ENCODE measurements at places on chromosomes 7 and 10.

DNA sequence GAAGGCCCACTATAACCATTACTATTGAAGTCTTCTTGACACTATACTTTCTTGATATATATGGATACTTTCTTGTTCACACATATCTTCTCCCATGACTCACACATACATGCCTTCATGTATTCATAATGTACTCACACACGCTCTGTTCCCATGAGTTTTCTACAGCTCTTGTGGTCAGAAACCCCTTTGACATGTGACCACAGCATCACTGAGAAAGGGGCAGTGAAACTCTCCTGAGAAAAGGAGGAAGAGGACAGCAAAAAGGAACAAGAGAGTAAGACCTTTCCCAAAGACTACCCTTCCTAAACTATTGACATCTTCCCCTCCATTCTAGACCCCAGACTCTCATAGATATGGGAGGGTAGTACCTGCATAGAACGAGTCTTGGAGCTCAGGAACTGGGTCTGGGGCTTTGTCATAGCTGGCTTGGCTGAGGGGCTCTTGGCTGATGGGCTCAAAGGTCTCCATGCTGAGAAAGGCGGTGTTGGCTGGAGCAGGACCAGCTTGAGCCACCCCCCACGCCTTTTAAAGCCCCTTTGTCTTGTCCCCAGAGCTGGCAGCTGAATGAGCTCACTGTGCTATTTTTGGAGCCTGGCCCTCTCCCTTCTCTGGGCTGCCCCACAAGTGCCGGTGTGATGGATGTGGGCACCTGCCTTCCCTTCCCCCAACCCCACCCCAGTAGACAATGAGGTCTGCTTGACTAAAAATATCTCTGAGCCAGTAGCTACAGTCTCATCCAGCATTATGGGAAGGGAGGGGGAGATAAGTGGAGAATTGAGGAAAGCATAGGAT, 5.1 kb downstream of the SYNPO2L start:
- H3K4me3 ChIP-seq, result no peak overlapping the region
- H3K36me3 ChIP-seq, result no peaks in the 10 kb centered on the region
- no peak overlapping the region for H3K27ac ChIP-seq
- no peaks in the 10 kb centered on the region for H3K4me1 ChIP-seq

GRCh38 chr7:66016131-66016461, 34.1 kb upstream of the GUSB start:
- no peaks in the 10 kb centered on the region for H3K4me1 ChIP-seq
- no peaks in the 10 kb centered on the region for H3K36me3 ChIP-seq
- DNase-seq, result no peak
- no peak overlapping the region for H3K4me3 ChIP-seq
- H3K27ac ChIP-seq, result no peak overlapping the region
- H3K27me3 ChIP-seq, result no peaks in the 10 kb centered on the region

DNA sequence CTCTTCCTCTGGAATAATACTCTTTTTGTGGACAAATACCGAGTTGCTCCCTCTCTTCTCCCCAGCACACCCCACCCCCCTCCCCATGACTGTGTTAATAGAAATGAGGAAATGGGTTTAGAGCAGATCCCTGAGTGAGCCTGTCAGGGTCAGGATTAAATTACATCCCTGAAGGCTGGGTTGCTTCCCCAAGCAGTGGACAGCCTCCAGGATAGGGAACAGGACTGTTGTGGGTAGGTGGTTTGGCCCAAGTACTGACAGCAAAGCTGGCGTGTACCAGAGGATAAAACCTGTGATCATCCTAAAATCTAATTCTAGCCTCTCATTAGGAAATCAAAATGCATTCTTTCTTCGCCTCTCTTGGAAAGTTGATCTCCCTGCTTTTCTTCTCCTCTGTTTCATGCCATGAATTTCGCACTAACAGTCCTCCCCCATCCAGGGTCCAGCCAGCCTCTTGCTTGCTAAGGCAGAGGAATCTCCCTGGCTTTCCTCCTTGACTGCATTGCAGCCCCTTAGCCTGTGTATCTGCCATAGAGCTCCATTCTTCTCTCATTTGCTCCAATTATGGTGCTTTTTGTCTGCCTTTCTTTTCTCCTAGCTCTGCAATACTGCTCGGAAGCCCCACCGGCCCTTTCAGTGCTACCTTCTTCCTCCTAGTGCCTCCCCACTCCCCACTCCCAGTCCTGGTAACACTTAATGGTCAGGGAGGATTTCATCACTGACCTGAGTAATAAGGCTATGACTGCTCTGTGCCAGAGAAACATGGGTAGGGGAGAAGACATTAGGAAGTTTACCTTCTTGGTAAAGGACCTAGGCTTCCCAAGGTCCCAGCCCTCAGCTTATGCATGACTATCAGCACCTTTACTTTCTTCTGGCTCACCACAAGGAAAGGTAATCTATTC, 8.4 kb downstream of the LRRC4 start:
- H3K36me3 ChIP-seq, result peaks cover 3% of the 10 kb centered on the region
- no peak for DNase-seq
- no peak overlapping the region for H3K27ac ChIP-seq
- H3K27me3 ChIP-seq, result no peaks in the 10 kb centered on the region
- H3K4me3 ChIP-seq, result no peak overlapping the region

GRCh38 chr10:67788028-67788886, 49.7 kb downstream of the DNAJC12 start:
- peak; percentile 52 for DNase-seq
- H3K36me3 ChIP-seq, result no peaks in the 10 kb centered on the region
- H3K4me1 ChIP-seq, result peaks cover 5% of the 10 kb centered on the region
- no peak overlapping the region for H3K4me3 ChIP-seq
- no peaks in the 10 kb centered on the region for H3K27me3 ChIP-seq

DNA sequence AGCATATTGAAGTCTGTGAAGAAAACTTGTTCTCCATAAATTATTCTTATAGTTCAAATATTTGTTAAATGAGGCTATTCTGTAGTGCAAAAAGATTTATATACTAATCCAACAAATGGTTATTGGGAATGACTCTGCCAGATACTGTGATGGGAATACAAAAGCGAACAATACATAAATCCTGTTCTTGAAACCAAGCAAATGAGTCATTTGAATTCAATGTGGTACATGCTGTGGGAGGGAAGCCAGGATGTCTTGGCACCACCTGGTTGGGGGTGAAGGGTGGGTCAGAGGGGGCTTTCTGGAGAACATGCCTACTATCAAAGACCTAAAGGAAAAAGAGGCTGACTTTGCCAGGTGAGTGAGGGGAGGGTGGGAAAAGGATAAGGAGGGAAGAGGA, 594.2 kb downstream of the CALN1 start:
- H3K36me3 ChIP-seq, result no peaks in the 10 kb centered on the region
- no peak overlapping the region for H3K27ac ChIP-seq
- H3K4me1 ChIP-seq, result no peaks in the 10 kb centered on the region
- no peaks in the 10 kb centered on the region for H3K27me3 ChIP-seq

- H3K36me3 ChIP-seq, result no peaks in the 10 kb centered on the region
- no peaks in the 10 kb centered on the region for H3K27me3 ChIP-seq
- H3K4me1 ChIP-seq, result no peaks in the 10 kb centered on the region
- H3K4me3 ChIP-seq, result no peak overlapping the region
- DNase-seq, result no peak
These were observed 136.4 kb downstream of the RGS10 start for GRCh38 chr10:119406137-119406536.

GRCh38 chr7:117090791-117091190, 137.5 kb downstream of the ST7 start:
- H3K4me3 ChIP-seq, result no peak overlapping the region
- no peaks in the 10 kb centered on the region for H3K27me3 ChIP-seq
- peaks cover 14% of the 10 kb centered on the region for H3K4me1 ChIP-seq
- no peak for DNase-seq
- no peak overlapping the region for H3K27ac ChIP-seq
- no peaks in the 10 kb centered on the region for H3K36me3 ChIP-seq

GRCh38 chr10:113239566-113240350, 289.7 kb downstream of the TCF7L2 start:
- H3K4me1 ChIP-seq, result no peaks in the 10 kb centered on the region
- H3K27me3 ChIP-seq, result no peaks in the 10 kb centered on the region
- H3K36me3 ChIP-seq, result no peaks in the 10 kb centered on the region
- no peak overlapping the region for H3K4me3 ChIP-seq
- no peak for DNase-seq

DNA sequence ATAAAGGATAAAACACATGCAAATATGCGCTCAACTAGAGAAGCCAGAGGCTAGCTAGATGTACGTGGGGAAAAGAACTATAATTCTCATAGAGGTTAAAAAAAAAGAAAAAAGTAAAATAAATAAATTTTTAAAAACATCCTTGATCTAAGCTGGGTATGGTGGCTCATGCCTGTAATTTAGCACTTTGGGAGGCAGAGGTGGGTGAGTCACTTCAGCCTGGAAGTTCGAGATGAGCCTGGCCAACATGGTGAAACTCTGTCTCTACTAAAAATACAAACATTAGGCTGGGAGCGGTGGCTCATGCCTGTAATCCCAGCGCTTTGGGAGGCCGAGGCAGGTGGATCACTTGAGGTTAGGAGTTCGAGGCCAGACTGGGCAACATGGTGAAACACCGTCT, 18.6 kb upstream of the HSPA12A start:
- DNase-seq, result no peak
- H3K27me3 ChIP-seq, result peaks cover 5% of the 10 kb centered on the region
- H3K4me3 ChIP-seq, result no peak overlapping the region
- H3K27ac ChIP-seq, result no peak overlapping the region
- H3K4me1 ChIP-seq, result no peaks in the 10 kb centered on the region

DNA sequence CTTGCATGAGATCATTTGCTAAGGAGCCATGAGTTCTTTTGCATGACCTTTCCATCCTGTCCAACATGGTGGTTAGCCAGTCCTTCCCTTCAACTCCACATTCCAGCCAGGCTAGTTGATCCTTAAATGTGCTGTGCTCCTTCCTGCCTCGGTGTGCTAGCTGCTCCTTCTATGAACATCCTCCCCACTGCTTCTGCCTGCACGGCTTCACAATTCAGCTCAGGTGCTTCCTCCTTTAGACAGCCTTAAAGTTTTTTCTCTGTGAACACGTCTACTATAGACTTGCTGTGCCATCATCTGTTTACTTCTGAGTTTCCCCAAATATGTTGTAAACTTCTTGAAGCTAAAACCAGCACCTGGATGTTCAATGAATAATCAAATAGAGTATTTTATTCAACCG, 95.5 kb downstream of the OTUD1 start:
- H3K27me3 ChIP-seq, result no peaks in the 10 kb centered on the region
- H3K36me3 ChIP-seq, result no peaks in the 10 kb centered on the region
- H3K4me3 ChIP-seq, result no peak overlapping the region
- no peak for DNase-seq
- H3K4me1 ChIP-seq, result peaks cover 7% of the 10 kb centered on the region

DNA sequence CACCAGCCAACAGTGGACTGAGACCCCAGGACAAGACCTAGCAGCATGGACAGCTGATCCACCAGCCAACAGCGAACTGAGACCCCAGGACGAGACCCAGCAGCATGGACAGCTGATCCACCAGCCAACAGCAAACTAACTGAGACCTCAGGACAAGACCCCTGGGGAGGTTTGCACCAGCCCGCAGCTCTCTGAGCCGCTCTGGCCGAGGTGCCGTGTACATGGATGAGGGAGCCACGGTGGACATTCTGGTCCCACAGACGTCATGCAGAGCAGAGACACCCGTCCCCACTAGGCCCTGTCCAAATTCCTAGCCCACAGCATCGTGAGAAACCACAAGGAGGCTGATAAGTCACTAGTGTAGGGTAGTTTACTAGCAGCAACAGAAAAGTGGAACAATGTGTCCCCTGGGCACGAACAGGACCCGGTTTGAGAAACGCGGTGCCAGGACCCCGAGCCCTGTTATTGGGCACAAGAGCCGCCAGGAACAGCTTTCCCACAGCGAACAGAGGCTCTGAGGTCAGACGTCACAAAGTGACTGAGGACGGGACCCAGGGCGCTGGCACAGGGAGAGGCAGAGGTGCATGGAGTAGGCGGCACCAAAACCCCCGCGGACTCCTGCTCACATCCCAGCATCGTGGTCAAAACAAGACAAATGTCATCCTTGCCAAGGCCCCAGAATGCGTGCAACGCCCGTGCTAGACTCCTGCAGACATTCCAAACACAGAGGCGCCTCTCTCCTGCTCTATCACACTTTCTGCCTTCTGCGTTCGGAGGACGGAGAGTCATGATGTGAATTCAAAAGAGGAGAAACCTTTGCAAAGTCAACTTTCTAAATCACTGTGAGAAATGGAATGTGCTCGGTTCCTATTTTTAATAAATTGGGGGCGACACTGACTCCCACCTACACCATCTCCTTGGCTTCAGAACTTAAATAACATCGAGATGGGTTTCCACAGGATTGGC, 8.1 kb downstream of the STK32C start:
- no peaks in the 10 kb centered on the region for H3K27me3 ChIP-seq
- no peak overlapping the region for H3K27ac ChIP-seq
- no peaks in the 10 kb centered on the region for H3K36me3 ChIP-seq
- no peak for DNase-seq
- no peak overlapping the region for H3K4me3 ChIP-seq

DNA sequence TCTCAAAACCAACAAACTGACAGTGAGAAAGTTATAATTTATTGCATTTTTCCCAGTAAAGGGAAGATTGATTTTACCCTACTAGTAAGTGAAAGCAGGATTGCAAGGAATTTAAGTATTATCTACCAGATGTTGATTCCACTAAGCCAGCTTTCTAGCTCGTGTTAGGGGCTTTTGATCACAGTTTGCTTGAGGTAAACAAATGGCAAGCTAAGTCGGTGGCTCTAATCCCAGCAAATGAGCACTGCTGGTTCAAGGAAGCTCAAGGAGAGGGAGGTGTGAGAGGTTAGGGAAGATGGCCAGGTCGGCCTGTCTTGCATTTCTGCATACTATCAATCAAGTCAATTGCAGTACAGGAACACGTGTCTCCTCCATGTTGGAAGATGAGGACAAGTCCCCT, 448.7 kb upstream of the POM121L12 start:
- H3K27me3 ChIP-seq, result no peaks in the 10 kb centered on the region
- no peaks in the 10 kb centered on the region for H3K36me3 ChIP-seq
- no peak overlapping the region for H3K4me3 ChIP-seq
- DNase-seq, result no peak

DNA sequence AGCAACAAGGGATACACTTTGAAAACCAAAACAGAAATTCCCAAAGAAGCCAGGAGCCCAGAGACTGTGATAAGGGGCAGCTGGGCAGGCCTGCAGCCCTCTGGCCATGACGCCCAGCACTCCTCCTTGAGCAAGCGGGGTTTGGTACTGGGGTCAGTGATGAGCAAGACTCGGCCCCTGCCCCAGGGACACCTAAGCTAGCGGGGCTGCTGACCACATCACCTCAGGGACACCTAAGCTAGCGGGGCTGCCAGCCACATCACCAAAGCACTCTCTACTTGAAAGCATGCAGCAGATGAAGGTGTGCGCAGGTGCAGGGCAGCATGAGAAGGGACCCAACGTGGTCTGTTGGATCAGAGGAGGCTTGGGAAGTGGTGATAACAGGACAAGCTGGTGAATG, 108.0 kb upstream of the PPP2R2D start:
- H3K27me3 ChIP-seq, result no peaks in the 10 kb centered on the region
- H3K4me1 ChIP-seq, result no peaks in the 10 kb centered on the region
- H3K4me3 ChIP-seq, result no peak overlapping the region

All from CD8-positive, alpha-beta memory T cell (primary cell).